ENCODE measurements at places on chromosomes 4 and X.

DNA sequence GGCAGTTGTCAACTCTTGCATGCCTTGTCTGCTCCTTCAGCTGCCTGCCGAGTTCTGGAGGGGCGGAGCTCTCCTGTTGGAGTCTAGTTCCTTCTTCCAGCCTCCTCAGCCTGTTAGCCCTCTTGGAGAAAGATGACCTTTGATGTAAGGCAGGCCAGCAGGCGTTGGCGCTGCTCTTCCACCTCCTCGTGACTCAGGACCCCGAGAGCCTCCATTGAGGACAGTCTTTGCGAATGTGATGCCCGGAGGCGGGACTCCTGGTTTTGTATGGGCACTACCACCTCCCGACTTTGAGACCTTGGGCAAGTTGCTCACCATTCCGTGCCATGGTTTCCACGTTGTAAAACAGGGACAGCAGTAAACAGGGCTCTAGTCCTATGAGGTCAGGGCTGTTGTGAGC is 108.3 kb downstream of the TENM3 start:
- no peak for DNase-seq

DNA sequence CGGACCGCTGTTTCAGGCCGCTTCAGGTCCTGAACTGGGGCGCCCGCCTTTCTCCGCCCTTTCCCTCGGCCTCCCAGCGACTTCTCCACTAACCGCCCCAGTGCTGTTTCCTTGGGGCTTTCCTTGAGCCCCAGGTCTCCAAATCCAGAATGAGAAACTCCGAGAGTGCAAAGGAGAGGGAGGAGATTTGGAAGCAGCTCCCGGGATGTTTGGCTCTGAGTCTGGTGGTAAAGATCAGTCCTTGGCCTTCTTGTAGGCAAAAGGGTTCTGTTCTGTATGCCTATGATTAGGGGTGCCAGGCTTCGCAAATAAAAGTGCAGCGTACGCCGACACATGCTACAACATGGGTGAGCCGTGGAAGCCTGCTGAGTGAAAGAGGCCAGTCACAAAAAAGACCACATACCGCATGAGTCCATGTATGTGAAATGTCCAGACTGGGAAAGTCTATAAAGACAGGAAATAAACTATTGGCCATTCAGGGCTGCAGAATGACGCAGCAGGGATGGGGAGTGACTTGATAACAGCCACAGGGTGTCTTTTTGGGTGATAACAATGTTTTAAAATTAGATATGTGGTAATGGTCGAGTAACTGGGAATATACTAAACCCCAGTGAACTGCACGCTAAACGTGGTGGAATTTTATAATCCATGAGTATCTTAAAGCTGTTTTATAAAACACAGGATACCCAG is 99.8 kb downstream of the TRAPPC11 start:
- DNase-seq = no peak

DNA sequence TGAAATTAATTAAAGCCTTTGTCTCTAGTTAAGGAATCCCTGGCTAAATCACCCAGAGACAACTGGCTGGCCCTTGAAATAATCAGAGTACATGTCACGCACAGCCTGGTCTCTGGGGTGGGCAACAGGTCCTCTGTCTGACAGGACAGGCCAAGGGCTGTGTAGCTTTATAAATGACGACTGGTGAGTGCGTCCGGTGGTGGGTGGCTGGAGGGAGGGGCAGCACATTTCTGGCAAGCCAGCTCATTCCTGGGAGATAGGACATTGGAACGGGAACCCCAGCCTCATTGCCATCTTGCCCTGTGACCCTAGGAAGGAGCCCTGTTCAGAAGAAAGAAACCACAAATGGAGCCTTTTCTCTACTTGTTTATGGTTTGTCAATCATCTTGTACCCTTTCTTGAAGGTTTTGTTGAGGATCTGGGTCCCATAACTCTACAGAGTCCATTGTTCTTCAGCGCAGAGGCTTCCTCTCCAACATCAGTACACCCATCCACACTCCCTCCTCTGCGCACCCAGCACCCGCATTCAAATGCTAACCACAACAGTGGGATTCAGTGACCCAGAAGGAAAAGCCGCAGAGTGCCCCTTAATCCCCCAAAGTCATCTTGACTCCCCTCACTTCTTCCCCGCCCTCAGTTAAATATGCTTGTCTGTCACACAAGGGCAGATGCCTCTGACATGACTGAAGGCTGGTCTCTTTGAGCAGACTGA is 368.1 kb downstream of the UNC5C start:
- DNase-seq = no peak

DNA sequence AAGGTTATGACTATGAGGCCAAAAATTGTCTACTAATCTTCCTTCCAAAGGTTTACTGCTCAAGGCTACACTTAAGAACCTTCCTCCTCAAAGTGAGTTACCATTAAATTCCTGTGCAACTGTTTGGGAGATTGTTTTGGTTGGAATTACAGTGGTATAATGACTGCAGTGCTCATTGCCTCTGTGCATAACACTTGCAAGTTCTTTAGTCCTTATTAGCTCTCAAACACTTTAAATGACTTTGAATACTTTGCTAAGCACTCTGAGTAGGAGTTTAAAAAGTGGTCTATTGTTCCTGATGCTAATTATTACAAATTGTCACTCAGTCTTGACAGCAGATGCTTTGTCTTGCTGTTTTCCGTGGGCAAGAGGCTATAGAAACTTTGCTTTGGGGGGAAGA is 422.8 kb upstream of the PABPC4L start:
- no peak for DNase-seq

DNA sequence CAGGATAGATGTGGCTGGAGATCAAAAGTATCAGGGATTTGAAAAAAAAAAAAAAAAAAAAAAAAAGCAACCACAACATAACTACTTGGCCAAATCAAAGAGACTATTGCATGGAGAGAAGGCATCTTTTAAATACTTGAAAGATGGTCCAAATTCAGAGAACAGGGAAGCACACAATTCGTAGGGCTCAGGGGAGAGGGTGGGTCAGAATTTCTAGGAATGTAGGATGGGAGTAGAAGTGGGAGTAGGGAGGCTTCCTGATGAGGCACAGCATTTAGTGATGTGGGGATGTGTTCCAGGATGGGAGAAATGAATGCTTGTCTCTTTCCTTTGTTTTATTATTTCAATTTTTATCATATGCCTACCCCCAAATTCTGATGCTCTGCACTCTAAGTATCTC is 36.3 kb downstream of the RTL3 start:
- DNase-seq = no peak

DNA sequence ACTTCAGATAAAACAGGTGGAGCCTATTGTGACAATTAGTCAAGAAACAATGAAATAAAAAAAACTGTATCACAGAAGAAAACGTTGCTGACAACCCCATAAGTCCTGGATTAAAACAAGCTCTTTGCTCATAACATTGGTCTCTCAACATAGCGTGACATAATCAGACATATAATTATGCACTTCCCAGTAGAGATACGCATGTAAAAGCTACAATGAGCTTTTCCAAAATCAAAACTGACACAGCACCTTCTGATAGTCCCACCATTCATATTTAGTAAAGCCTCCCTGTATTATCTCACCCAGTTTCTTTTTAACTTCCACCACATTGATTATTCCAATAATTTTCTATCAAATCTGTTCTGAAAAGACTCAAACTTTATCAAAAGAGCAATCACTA is 372.1 kb upstream of the SMIM31 start:
- no peak for DNase-seq

DNA sequence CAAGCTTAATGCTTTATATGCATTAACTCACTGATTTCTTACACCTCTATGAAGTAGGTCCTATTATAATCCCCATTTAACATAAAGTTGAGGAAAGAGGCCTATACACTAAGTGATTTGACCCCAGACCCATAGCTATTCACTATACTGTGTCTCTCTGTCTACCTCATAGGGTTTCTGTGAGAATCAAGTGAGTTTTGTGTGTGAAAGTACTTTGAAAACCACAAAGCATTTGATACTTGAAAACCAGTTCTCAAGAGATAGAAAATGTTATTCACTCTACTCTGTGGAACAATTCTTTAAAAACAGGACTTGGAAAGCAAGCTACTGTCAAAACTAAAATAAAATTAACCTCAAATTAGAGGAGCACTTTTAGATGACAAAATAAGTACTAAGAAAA is 35.0 kb downstream of the SHROOM3 start:
- DNase-seq = no peak

DNA sequence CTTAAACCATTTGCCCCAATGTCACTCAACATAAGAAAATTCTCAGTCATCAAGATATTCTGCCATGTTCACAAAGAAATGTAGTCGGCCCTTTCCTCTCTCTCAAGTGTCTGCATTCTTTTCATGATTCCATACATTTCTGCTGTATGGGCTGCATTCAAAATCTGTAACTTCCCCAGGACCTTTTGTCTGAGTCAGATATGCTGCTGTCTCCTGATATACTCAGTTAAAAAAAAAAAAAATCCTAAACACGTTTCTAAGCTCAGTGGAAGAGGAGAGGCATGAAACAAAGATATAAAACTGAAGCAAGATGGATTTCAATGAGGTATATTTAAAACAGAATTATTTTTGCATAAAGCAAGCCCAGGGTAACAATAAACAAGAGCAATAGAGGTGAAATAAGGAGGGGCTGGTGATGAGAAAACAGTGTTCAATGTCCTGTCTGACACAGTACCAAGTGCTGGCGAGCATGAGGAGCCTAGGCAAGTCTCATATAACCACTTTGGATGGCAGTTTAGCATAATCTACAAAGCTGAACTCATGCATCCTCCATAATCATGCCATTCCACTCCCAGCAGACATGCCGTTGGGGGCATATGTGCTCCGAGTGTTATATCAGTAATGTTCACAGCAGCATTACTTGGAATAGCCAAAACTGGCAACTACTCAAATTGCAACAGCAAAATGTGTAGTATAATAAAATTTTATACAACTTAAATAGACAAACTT is 76.7 kb downstream of the MANBA start:
- DNase-seq = no peak

DNA sequence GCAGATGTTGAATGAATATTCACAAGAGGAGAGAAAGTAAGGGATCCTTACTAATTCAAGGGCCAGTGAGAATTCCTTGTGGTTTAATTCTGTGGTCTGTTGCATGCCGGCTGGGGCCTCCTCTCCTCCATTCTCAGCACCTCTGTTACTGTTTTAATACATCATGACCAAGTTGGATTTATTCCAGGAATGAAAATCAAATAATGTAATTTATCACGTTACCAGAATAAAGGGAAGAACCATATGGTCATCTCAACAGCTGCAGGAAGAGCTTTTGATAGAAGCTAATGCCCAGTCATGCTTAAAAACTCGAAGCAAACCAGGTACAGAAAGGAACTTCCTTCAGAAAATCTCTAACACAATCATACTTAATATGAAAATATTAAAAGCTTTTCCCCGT is 54.1 kb downstream of the GRK4 start:
- DNase-seq = no peak

DNA sequence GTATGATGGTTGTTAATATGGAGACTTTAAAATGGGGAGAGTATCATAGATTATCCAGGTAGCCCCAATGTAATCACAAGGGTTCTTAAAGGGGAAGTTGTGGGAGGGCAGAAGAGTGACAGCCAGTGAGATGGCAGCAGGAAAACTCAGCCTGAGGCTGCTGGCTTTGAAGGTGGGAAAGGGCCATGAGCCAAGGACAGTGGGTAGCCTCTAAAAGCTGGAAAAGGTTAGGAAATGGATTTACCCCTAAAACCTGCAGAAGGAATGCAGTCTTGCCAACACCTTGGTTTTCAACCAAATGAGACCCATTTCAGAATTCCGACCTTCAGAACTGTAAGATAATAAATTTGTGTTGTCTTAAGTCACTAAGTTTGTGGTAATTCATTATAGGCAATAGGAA is 68.8 kb upstream of the BLTP1 start:
- no peak for DNase-seq

DNA sequence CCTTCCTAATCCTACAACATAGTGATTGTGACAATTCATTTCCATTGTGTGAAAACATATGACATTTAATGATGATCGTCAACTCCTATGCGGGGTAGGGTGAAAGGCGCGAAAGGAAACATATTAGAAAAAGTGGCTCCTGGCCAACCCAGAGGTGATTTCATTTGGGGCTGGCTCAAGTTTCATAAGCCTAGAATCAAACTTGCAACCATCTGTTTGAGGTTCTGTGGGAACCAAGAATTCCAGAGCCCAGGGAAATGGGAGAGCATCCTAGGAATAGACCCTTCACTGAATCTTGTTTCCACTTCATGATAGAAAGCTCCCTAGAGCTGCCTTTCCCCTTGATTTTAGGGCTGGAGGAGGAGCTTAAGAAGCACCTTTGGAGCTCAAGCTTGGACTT is 101.3 kb upstream of the EGFL6 start:
- no peak for DNase-seq

- DNase-seq = no peak
Observed at GRCh38 chrX:68841251-68842049, 12.6 kb downstream of the EFNB1 start.

- no peak for DNase-seq
Observed at GRCh38 chr4:113179091-113179490, 129.6 kb downstream of the ANK2 start.

DNA sequence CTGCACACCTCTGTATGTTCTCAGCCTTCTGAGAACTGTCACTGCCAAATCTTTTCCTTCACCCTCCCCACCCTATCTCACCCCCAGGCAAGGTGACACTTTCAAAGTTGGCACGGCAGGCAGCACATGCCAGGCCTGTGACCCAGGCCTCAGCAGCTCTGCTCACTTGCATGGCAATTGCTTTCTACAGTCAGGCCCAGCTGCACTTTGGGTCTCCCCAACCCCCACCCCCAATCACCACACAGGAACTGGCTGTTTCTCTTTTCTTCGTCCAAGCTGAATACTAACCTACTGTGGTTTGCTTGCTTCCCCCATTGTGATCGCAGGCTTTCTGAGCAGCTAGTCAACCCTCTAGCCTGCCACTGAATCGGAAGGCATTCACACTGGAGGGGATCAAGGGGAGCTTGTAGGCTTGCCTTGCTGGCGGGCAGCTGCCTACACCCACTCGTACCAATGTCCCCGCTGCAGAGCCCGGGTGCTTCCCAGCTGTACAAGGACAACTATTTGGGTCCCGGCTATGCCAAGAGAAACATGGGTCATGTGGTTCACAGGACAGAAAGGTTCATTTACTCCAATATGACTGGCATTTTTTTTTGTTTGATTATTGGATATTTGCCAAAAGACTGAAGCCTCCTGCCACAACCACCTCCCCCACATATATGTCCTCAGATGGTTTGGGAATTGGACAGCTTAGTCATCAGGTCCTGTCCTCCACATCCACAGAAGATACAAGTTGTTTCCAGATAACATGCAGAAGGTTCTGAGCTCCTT is 28.1 kb downstream of the SLC25A43 start:
- DNase-seq = no peak

DNA sequence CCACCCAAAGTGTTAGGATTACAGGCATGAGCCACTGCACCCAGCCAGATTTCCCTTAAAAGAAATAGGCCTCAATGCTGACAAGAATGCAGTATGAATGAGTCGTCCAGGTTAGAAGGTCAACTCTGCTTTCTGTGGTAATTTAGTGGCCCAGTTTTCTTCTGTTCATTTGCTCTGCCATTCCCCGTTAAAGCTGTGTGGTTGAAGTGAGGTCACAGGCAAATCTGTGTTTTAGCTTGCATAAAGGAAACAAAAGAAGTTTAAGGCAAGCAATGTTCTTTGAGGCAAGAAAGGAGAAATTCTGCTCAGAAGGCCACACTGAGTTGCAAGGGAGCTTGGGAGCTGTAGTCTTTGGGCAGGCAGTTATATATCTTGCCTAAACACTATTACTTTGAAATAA is 176.8 kb downstream of the LARP7 start:
- DNase-seq = no peak
